ENCODE measurements at places on chromosomes 5 and 9. TPM values are rescaled to one million over a fixed set of nuclear protein-coding genes. Genes with fewer than 3 reads are reported as not detected.

DNA sequence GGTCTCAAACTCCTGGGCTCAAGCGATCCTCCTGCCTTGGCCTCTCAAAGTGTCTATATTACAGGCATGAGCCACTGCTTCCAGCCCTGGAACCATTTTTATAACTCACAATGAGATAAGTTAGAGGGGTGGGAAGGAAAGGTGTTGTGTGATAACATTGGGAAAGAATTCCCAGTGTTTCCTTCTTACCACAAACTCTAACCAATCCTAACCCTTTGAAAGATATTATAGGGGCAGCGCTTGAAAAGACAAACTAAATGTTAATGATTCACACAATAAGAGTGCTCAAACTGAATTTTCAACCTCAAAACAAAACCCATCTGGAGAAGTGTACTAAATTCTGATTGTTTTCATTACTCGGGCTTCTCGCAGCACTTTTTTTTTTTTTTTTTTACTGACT lies 109.7 kb downstream of the TSSK1B start:
- no peak for DNase-seq

DNA sequence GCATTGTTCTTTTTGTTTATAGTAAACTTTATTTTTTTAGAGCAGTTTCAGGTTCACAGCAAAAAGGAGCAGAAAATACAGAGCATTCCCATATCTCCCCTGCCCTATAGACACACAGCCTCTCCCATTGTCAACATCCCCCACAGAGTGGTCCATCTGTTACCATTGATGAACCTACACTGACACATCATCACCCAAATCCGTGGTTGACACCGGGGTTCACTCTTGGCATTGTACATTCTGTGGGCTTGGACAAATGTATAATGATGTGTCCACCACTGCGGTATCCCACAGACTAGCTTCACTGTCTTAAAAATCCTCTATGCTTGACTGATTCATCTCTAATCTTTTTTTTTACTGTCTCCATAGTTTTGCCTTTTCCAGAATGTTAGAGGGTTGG lies 120.7 kb upstream of the SPATA31C2 start:
- no peak for DNase-seq

- no peak for DNase-seq
Measured at GRCh38 chr9:31807574-31808256, 576.7 kb upstream of the ACO1 start.

DNA sequence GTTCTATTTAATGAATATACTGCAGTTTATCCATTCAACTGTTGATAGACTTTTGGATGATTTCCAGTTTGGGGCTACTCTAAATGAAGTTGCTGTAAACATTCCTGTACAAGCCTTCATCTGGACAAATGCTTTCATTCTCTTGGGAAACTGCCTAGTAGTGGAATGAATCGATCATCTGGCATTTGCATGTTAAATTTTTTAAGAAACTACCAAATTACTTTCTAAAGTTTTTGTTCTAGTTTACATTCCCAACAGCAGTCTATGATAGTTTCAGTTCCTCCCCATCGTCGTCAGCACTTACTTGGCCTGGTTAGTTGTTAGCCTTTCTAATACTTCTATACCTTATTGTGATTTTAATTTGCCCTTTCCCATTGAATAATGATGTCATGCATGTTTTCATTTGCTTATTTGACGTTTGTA lies 306.3 kb downstream of the FER start:
- DNase-seq, result no peak

DNA sequence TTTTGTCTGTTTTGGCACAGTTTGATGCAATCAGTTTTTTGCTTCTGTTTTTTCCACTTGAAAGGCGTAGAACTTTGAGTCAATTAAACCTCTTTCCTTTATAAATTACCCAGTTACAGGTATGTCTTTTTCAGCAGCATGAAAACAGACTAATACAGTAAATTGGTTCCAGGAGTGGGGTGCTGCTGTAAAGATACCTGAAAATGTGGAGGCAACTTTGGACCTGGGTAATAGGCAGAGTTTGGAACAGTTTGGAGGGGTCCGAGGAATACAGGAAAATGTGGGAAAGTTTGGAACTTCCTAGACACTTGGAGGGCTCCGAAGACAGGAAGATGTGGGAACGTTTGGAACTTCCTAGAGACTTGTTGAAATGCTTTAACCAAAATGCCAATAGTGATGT lies 2022.2 kb downstream of the MAT2B start:
- DNase-seq, result no peak

DNA sequence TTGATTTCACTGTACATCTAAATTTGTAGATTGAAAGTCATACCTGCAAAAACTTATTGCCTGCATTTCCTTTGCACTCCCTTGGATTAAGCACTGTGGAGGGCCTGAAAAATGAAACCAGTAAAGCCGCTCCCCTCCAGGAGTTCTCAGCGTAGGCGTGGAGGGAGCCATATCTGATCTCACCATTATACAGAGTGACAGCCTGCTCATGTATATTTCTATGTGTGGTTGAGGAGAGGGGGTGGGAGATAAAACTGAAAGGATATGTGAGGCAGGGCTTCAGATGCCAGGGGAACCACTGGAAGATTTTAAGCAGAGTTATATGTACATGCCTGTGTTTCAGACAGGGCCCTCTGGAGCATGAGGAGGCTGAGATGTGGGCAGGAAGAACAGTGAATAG lies 303.0 kb downstream of the MSX2 start:
- DNase-seq, result no peak

- no peak for DNase-seq
Measured at GRCh38 chr9:79026316-79026715, 545.4 kb upstream of the TLE4 start.

The LCN9 gene
- not detected for total RNA-seq

- DNase-seq, result no peak
Measured at GRCh38 chr5:58753446-58753845, 170.6 kb downstream of the RAB3C start.

The TMEM252 gene
- total RNA-seq, result not detected

DNA sequence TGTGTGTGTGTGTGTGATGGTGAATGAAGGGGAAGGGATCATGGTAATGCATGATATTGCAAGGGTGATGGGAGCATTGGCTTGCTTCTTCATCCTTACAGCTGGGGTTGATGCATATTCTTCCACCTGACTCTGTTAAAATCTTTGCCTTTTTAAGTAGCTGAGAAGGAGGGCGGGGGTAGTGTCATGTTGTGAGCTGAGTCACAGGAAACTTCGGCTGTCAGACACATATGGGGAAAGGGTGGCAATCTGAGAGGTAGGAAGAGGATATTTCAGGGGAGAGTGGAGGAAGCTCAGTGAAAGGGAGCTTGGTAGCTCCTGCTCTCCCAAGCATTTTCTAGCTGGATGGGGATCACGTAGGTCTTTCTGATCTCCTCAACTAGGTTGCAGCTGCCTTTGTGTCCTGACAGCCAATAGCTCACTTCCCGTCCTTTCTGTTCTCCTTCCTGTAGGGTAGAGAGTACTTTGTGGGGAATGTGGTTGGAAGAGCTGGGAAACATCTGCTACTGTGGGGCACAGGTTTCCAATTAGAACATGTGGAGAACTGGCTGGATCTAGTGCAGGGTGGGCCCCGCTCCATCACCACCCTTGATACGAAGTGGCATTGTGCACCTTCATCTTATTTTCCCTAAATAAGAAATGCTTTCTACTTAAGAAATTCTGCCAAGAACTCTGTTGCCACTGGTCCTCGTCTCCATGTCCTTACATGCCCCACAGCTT lies 18.1 kb upstream of the CLK4 start:
- DNase-seq, result no peak

GRCh38 chr9:31135567-31135966 lies 1248.9 kb upstream of the ACO1 start:
- no peak for DNase-seq

The OR1Q1 gene
- not detected for total RNA-seq

The UNC5A gene
- total RNA-seq, result not detected

DNA sequence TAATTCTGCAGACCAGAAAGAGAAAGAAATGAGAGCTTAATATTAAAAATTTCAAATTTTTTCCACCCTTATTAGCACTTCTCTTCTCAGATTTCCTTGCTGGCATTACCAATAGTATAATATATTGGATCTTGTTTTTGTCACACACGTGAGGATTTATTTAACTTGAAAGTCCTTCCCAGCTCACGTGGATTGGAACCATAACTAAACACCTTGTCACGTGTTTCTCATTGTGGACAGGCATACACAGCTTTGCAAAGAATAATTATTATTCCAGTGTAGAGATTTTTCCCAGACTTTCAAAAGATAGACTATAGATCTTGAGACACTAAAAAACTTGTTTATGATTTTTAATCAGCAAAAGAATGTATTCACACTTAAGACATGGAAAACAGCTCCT lies 123.8 kb upstream of the LPAR1 start:
- no peak for DNase-seq

- DNase-seq, result no peak
Measured at GRCh38 chr5:75566710-75567309, 44.4 kb upstream of the ANKDD1B start.

DNA sequence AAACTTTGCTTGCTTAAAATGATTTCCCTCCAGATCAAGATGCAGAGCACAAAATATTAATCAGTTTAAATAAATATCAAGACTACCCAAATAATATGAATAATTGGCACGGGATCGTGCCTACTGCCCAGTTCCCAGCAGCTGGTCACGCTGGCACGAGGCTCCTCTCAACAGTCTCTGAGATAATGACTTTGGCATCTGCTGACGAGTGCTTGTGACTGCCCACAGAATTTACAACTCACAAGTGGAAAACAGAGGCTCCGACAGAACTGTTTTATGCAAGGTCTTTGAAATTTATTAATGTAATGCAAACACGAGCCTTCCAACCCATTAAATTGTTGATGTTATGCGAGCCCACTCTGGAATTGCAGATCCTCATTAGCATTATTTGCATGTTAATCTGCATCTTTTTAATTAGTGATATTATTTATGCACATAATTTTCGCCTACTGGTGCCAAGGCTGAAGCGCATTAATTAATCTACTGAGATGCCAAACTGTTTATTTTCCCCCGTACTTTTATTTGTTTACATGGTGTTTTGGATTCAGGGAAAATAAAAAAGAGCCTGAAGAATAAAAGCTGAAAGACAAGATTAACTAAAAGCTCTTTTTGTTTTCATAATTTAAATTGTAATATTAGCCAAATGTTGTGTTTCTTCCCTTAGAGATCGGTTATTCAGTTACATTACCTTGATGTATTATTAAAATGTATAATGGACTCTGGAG lies 369.3 kb upstream of the IRX1 start:
- DNase-seq, result no peak

DNA sequence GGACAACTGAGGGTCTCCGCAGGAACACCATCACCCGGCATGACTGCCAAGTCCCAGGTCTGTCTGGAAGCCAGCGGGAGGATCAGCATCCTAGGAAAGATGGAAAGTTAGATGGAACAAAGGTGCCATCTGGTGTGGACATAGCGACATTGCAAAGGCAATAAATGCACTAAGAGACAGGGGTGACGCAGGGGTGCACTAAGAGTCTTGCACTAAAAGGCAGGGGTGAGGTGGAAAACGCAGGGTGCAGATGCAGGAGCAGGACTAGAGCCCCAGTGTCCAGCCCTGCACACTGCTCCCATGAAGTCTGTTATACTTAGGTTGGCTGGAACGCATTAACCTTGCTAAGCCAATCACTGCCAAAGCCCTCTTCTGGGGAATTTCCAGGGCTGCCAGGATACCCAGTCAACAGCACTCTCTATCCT lies 15.5 kb downstream of the ATOX1 start:
- DNase-seq, result peak; percentile 76

DNA sequence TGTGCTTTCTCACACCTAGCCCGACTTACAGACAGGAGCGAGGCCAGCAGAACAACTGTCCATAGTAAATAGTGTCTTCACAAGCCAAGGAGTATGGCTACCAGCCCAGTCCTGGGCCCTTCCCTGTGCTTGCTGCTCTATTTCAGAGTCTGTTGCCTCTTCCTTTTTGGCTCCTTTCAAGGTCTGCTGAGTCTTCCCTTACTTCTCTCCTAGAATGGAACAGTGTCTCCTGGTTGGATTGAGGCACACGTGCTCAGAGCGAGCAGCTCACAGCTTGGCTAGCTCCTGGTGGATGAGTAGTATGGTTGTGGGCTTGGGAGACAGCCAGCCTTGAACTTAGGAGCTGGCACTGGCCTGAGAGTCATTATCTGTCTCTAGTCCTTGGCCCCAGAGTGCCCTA lies 72.8 kb downstream of the TLE4 start:
- DNase-seq, result no peak

GRCh38 chr5:131416729-131417128 lies 152.9 kb downstream of the CDC42SE2 start:
- no peak for DNase-seq

DNA sequence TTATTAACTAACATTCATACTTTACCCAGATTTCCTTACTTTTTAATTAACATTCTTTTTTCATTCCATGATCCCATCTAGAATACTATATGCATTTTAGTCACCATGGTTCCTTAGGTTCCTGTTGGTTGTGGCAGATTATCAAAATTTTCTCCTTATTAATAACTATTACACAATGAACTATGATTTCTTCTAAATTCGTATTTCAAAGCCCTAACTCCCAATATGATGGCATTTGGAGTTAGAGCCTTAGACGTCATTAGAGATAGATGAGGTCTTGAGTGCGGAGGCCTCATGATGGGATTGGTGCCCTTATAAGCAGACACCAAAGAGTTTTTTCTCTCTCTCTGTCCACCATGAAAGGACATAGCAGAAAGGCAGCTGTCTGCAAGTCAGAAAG lies 485.4 kb downstream of the TLR4 start:
- no peak for DNase-seq

- DNase-seq, result no peak
Measured at GRCh38 chr5:179698935-179699615, at the start of gene CANX. Gene CANX, plus strand, starts transcription at chr5:179698967. Its CDS starts 6,715 bp downstream, at chr5:179705682.

DNA sequence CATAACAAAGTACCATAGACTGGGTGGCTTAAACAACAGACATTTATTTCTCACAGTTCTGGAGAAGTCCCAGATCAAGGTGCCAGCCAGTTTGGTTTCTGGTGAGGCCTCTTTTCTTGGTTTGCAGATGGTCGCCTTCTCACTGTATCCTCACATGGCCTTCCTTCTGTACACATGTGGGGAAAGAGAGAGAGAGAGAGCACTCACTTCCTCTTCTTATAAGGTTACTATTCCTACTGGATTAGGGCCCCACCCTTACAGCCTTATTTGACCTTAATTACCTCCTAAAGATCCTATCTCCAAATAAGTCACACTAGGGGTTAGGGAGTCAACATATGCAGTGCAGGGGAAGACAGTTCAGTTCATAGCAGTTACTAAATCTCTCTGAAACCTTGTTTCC lies 205.6 kb upstream of the GDNF start:
- no peak for DNase-seq

DNA sequence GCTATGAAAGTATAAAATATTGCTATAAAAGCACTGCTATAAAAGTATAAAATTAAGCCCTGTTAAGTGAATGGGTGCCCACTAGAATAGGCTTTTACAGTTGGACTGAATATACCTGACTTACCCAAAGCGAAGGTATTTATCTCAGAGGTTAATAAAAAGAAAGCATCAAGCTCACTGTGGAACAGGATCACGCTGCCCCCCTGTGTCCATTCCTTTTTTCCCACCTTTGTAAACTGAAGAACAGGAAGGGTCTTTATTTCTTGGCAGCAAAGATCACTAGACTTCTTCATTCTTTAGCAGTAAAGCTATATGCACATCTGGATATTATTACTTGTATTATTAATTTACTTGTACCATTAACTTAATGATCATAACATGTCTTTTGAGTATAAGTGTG lies 22.1 kb upstream of the PLPP6 start:
- no peak for DNase-seq
